ENCODE measurements at places on chromosomes 7 and 10. TPM values are rescaled to one million over a fixed set of nuclear protein-coding genes. Genes with fewer than 3 reads are reported as not detected.

Gene COL13A1
- total RNA-seq: 27.9 TPM

Gene ZNF804B
- total RNA-seq: not detected

Gene ASAH2B
- total RNA-seq: 1.3 TPM

Gene CRYGN
- total RNA-seq: not detected

Gene ADCK2
- 24.2 TPM for total RNA-seq

Gene HOXA1
- not detected for total RNA-seq

Gene PAPOLB
- 0.49 TPM for total RNA-seq

Gene CAMK2B
- total RNA-seq: 0.97 TPM

Gene GCK
- total RNA-seq: not detected

Data from cardiac atrium fibroblast (primary cell).